GM04503 (cell line): ENCODE measurements at places on chromosomes 16 and 17.

GRCh38 chr16:53952215-53953208 lies 248.6 kb downstream of the FTO start:
- DNase-seq, result no peak

DNA sequence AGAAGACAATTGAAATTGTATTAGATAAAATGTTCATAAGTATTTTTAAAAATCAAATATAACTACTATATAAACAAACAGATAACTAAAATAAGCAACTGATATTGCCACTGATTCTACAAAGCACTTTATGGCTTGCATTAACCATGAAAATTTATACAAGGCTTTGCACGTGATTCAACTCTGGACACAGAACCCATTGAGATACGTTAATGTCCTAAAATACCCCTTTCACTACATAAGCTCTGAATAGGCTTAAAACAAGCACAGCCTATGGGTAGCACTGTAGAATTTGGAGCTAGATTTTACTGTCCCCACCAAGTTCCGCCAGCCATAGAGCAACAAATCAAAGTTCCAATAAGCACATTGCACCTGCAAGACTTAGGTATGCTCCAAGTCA lies 4.5 kb downstream of the ZNF652 start:
- DNase-seq, result no peak

DNA sequence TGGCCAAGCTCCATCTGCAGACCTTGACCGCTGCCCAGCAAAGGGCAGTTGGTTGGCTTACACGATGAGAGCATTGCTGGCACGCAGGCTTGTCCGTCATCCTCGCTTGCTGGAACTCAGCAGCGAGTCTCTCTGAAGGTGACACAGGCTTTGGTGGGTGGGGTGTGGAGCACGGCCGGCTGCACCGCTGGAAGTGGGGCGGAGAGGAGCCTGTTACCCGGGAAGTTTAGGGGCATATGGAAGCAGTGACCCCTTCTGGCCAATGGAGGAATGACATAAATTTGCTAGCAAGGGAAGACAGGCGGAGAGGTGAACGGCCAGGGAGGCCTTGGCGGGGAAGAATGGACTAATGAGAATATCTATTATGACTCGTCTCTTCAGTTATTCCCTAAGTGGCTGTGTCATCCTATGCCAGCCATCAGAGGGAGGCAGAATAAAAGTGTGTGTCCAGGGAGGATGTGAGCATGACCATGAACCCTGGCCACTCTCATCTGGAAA lies 65.9 kb upstream of the SDK2 start:
- no peak for DNase-seq

DNA sequence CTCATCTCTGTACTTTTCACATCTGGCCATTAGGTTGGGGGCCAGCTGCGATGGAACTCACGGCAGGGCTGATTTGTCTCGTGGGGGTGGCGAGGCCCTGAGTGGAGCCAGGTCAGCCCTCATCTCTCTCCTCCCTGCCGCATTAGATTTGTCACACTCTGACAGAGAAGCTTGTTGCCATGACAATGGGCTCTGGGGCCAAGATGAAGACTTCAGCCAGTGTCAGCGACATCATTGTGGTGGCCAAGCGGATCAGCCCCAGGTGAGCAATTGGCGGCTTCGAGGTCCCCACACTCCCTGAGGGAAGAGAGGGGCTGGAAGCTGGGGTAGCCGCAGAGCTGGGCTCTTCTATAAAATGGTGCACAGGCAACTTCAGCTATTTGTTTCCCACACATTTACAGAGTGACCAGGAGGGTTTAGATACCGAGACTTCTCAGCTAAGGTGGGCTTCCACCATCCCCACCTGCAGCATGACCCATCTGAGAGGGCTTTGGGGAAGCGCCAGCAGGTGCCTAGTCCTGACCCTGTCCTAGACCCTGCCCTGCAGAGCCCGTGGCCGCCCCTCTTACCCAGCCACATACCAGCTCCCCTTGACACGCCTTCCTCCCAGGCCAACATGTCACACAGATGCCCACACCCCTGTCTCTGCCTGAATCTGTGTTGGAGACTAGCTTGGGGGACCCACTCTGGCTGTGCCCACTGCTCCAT lies 8.4 kb downstream of the TMEM98 start:
- DNase-seq, result no peak

GRCh38 chr16:30699615-30700099 lies 686 bp downstream of the SRCAP start:
- no peak for DNase-seq

GRCh38 chr16:89446136-89446974 lies 44.0 kb downstream of the ANKRD11 start:
- no peak for DNase-seq

GRCh38 chr17:31293581-31293980 lies 3.5 kb downstream of the OMG start:
- no peak for DNase-seq

- DNase-seq, result peak; percentile 44
Observed at GRCh38 chr17:81328978-81329926, 34.1 kb upstream of the SLC38A10 start.

DNA sequence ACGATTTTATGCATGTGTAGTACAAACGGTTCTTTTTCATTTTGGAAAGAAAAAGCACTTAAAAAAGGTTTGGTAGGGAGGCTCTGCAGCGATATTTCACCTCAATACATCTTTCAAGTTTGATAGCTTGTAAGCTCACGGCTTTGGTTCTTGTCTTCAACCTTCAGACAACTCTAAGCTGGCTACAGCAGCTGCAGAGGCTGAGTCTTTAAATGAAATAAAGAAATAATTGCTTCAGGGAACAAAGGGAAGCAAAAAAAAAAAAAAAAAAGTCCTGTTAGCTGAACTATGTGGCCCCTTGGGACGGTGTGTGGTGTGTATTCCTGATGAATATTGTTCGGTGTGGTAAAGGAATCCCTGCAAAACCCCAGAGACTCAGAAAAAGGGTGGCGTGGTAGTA lies 265.1 kb downstream of the NTN1 start:
- no peak for DNase-seq

- DNase-seq, result no peak
Observed at GRCh38 chr17:36671144-36671543, 69.8 kb downstream of the MRM1 start.

DNA sequence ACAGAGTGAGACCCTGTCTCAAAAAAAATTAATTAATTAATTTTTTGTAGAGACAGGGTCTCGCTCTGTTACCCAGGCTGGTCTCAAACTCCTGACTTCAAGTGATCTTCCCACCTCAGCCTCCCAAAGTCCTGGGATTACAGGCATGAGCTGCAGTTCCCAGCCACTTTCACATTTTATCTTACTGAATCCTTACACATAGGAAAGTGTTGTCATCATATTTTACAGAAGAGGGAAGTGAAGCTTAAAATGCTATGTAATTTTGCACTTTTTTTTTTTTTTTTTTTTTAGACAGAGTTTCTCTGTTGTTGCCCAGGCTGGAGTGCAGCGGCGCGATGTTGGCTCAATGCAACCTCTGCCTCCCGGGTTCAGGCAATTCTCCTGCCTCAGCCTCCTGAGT lies 21.1 kb upstream of the ZNF629 start:
- no peak for DNase-seq

GRCh38 chr16:12300490-12300889 lies 324.0 kb downstream of the SNX29 start:
- no peak for DNase-seq

- peak; percentile 96 for DNase-seq
Observed at GRCh38 chr17:76371656-76372628, 12.5 kb upstream of the SPHK1 start.

DNA sequence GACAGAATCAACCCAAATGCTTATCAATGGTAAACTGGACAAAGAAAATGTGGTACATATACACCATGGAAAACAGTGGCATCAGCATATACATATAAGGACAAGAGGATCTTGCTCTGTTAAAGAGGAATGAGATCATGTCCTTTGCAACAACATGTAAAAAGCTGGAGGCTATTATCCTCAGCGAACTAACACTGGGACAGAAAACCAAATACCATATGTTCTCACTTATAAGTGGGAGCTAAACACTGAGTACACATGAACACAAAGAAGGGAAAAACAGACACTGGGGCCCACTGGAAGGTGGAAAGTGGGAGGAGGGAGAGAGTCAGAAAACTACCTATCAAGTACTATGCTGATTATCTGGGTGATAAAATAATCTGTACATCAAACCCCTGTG lies 447.3 kb upstream of the MAF start:
- DNase-seq, result no peak

GRCh38 chr17:81416612-81417011 lies 21.4 kb downstream of the BAHCC1 start:
- no peak for DNase-seq

DNA sequence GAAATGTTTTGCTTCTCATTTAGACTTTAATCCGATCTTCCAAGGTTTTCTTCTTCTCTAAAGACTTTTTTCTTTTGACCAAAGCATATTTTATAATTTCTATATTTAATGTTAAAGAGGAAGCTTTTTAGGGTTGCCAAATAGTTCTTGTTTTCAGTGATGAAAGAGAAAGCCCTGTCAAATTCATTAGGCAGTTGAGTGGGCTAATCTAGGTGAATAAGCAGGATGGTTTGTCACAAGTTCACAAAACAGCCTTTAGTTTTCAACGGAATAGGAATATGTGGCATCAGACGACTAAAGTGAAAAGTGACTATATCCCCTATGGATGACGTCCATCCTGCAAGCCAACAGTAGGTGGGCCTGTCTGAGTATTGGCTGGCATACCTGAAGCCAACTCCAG lies 118.8 kb downstream of the NLK start:
- no peak for DNase-seq

DNA sequence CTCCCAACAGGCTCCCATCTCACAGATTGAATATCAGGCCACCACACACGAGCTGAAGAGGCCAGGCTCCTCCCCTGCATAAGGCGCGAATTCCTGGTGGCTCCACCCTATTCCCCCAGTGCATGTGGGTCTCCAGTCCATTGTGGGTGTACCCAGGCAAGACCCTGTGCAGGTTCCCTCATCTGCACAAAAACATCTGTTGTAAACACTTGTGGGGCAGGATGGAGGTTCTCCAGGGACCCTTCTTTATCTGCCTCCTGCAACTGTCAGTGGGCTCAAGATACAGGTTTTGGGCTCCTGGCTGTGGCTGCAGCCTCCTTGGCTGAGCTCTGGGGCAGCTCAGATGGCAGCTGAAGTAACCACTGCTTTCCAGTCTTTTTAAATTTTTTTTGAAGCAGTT lies 17.6 kb upstream of the LGALS9 start:
- DNase-seq, result no peak

DNA sequence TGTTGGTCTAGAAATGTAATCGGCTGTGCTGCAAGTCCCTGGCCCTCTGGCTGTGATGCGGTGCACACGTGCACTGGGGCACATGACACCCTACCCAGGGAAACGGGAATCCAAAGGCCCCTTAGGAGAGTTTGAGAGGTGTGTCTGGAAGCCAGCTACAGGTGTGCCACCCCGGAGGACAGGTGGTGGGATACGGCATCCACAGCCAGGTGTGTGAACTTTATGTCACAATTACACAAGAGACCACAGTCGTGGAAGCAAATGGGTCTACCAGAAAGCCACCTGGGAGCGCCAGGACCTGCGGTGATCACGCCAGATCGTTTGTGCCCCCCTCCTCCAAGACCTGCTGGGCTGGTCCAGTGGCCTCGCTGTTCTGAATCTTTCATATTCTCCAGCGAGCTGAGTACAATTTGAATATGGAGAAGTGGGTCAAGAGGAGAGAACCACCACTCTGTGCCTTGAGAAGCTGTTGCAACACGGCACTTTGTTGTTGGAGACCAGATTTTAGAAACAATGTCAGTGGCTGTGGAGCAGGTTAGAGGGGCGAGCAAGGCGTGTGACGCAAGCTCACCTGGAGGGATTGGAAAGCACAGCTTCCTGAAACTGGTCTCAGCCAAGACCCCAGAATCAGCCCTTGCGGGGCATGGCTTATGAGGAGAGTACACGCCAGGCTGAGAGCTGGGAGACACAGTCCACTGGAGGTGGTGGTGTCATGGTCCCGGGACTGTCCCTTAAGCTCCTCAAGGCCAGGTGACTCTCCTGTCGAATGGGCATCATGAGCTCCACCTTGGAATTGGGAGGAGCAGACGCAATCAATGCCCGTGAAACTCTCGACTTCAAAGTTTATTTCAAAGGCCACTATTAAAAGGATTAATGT lies 37.4 kb downstream of the COX4I1 start:
- DNase-seq, result no peak

- DNase-seq, result no peak
Observed at GRCh38 chr17:71039391-71039790, 870.1 kb downstream of the KCNJ2 start.

GRCh38 chr17:66602659-66603384 lies 232.1 kb upstream of the CACNG5 start:
- DNase-seq, result no peak
